ENCODE measurements at places on chromosomes 13 and 19. TPM values are rescaled to one million over a fixed set of nuclear protein-coding genes. Genes with fewer than 3 reads are reported as not detected.

ANKRD24 gene
- 0.07 TPM for total RNA-seq

DOHH gene
- total RNA-seq: 12.3 TPM

TEX101 gene
- total RNA-seq: not detected

ZNF554 gene
- 2.7 TPM for total RNA-seq

SLC6A16 gene
- 0.17 TPM for total RNA-seq

TSKS gene
- total RNA-seq: 0.10 TPM

TRIM28 gene
- 563 TPM for total RNA-seq

CCL25 gene
- total RNA-seq: not detected

KLF5 gene
- total RNA-seq: 85.3 TPM

IGFLR1 gene
- 3.4 TPM for total RNA-seq

KCNN4 gene
- 0.74 TPM for total RNA-seq

CLIP3 gene
- 0.46 TPM for total RNA-seq

HNRNPM gene
- 162 TPM for total RNA-seq

TINCR gene
- total RNA-seq: 0.46 TPM

DENND1C gene
- 0.10 TPM for total RNA-seq

PRR19 gene
- total RNA-seq: 1.4 TPM

URAD gene
- not detected for total RNA-seq

CDX2 gene
- not detected for total RNA-seq

ZNF790 gene
- total RNA-seq: 6.5 TPM

LENG1 gene
- 9.7 TPM for total RNA-seq
